ENCODE measurements at places on chromosomes 13 and 19.

- no peak for DNase-seq
These were observed 35.0 kb upstream of the OLFM2 start for GRCh38 chr19:9971166-9971897.

DNA sequence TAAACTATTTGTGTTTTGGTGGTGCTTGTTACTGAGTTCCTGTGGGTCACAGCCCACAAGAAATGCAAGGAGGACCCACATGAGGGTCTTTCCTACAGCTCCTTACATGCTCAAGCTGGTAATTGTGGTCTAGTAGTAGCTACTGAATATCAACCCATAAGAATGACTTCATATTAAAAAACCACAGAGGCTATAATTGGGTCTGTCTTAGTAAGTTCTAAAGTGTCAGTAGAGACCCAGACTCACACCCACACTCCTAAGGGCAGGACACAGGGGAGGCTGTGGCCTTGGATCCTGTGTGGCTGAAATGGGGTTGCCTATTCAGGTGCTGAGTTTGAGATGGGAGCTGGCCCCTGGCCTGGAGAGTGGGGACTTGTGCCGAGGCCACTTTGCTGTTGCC is 19.6 kb downstream of the TFDP1 start:
- DNase-seq: no peak

GRCh38 chr13:21234526-21234925 is 58.1 kb downstream of the MRPL57 start:
- DNase-seq: no peak

DNA sequence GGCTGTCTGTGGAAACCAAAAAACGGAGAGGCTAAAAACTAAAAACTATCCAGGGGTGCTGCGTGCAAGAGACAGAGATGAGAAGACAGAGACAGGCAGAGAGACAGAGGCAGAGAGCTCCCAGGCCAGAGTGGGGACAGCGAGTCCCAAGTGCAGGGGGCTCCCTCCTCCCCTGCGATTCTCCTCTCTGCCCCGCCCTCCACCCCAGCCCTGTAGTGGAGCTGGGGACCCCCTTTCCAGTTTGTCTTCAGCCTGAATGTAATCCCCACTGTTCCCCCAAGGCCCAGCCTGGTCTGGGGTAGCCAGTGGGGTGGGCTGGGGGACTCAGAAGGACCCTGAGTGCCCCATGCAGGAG is 2.0 kb downstream of the NFIC start:
- DNase-seq: no peak

- no peak for DNase-seq
These were observed 77.2 kb downstream of the TBC1D4 start for GRCh38 chr13:75404726-75405125.

Measured in progenitor cell of endocrine pancreas (in vitro differentiated cells).